CD8-positive, alpha-beta T cell (primary cell): ENCODE measurements at places on chromosomes 3 and 15. TPM values are rescaled to one million over a fixed set of nuclear protein-coding genes. Genes with fewer than 3 reads are reported as not detected.

POPDC2 gene
- 2.1 TPM for total RNA-seq

SH3GL3 gene
- total RNA-seq: not detected

LYZL4 gene
- total RNA-seq: not detected

CLRN1 gene
- total RNA-seq: not detected

- DNase-seq: no peak
Observed at GRCh38 chr3:136207489-136208115, 11.5 kb upstream of the MSL2 start.

DNA sequence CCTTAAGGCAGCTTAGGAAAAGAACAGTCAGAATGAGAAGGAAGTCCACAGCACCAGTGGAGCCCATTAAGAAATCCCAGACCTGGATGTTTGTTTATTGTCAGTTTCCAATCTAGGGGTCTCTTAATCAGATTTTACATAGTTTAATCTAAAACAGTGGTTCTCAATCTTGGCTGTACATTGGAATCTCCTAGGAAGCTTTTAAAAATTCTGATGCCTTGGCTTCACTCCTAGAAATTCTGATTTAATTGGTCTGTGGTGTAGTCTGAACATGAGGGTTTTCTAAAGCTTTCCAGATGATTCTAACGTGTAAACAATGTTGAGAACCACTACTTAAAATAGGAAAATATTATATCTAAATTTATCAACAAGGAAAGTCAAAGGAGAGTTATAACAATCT lies 56.6 kb upstream of the SPRED1 start:
- DNase-seq: no peak
